ENCODE measurements at places on chromosomes 12 and 14.

GRCh38 chr12:53624458-53624857 lies 1.7 kb downstream of the ATF7 start:
- DNase-seq, result no peak

DNA sequence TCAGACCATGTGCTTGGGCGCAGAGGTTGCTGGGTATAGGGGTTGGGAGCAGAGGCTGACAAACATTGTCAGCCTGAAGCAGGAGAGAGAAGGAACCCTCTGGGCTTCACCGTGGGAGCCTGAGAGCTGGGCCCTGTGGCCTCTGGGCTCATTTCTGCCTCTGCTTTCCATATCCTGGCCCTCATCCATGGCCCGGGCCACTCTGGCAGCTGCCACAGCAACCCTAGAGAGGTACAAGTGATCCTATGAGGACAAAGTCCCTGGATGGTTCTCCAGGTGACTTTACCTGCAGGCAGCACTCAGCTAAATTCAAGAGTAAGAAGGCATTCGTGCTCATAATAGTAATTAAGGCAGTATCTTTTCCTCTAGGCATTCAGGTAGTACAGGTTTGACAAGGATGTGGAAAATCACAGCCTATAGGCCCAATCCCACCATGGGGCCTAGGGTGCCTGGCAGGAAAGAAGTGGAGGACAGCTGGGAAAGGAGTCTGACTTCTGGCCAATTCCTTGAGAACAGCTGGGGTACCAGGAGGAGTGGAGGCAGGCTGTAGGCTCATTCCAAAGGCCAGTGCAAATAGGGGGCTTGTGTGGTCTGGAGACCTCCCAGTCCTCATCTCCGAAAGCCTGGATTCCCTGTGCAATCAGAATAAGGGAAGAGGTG lies 3.6 kb upstream of the TTC7B start:
- no peak for DNase-seq

- DNase-seq, result no peak
These were observed 47.3 kb upstream of the GTF2A1 start for GRCh38 chr14:81268016-81268416.

GRCh38 chr14:98198385-98198784 lies 1073.6 kb downstream of the BCL11B start:
- DNase-seq, result no peak

DNA sequence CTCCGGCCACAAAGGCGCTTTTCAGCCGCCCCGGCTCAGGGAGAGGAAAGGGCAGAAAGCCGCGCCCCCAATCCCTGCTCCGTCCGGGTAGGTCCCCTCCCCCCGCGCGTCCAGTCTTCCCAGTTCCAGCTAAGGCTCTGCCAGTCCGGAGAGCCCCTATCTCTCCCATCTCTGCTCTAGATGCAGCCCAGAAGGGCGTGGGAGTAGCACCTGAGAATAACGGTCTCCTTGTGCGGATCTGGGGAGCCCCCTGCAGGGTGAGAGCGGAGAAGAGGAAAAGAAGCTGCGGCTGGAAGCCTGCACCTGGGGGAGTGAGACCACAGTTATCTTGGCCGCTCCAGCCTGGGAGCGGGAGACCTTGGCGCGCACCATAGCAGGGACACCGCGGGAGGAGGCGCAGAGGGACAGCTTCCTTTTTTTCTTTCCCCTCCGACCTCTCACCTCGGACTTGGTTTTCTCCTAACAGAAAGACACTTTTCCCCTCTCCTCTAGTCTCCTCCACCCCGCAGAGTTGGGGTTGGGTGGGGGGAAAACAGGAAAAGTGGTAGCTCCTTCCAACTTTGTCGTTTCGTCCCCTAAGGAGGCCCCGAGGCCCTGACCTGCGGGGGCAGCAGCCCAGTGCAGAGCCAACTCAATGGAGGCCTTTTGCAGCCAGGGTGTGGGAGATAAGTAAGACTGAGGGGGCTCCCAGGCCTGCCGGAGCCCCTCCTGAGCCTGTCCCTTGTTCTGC lies 2.4 kb downstream of the DHH start:
- peak; percentile 53 for DNase-seq

DNA sequence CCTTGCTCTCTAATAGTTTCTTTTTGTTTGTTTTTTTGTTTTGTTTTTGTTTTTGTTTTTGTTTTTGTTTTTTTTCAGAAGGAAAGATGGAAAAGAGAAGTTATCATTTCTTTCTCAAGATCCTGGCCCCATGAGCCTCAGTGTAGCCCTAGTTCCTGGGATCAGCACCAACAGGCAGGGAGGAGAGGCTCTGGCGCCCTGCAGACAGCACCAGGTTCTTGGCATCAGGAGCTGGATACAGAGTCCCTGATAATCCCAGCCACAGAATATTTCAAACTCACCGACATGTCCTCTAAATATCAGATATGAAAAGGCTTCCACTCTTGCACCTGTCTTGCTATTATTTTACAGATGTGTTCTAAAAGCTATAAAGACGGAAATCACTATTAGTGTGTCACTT lies 52.7 kb downstream of the FOXN3 start:
- DNase-seq, result no peak

GRCh38 chr12:99948370-99948769 lies 36.4 kb downstream of the ANKS1B start:
- no peak for DNase-seq

GRCh38 chr12:15688202-15688736 lies 100.9 kb downstream of the EPS8 start:
- DNase-seq, result no peak

DNA sequence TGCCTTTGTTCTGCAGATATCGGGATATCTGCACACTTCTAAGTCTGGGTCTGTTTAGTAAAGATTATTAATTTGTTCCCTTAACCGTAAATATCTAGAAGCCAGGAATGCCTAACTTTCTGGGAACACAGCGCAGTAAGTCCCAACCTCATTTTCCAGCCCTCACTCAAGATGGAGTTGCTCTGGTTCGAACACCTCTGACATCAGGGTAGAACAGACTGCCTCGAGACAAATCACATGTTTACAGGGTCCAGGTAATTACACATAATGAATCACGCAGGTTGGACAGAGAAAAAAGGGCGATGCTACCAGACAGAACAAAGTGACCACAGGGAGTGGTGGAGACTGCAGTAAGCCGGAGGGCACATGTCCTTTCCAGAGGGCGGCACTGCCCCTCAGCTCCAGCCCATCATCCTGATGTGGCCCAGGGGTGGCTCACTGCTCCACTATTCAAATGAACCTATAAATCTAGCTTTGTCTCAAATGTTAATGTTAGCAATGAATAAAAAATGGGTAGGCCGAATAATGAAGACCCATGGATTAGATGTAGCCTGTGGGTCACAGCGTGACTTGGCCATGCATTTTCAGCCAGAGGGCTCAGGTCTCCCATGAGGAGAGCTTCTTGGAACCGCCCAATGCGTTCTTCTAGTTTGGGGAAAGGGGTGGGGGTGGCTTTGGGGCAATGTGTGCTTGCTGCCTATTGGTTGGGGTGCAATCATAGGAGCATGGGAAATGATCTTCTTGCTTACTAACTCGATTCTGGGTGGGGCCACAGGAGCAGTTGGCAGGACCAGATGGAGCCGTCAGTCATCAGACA lies 159.0 kb upstream of the SFSWAP start:
- no peak for DNase-seq

DNA sequence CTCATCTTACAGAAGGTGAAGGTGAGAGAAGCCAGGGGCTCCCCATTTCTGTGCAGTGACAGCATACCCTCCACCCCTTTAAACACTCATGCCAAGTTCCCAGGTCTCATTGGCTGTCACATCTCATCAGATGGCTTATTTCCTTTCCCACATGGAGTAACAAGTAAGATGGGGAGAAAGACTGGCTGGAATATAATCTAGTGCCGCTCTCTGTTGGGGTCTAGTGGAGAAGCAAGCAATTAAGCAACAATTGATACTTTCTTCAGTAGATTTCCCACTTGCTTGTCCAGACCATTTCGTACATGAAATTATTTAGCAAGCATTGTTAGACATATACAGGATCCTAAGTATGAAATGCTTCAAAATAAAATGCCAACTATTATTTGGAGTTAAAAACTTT lies 92.2 kb downstream of the SLC5A8 start:
- no peak for DNase-seq

DNA sequence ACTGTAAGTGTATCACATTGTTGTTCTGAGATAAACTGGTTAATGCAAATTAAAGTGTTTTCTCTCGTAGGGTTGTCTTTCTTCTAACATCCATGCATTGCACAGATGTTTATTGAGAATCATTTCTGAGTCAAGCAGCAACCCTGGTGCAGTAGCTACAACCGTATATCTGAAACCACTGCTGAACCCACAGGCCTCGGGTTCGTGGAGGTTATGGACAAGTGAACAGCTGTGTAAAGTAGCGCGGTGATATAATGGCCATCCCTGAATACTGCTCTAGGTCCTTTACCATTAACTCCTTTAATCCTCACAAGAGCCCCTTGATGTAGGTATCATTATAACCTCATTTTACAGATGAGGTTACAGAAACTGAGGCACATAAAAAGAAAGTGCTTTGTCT lies 486.1 kb upstream of the TMEM132C start:
- DNase-seq, result no peak

DNA sequence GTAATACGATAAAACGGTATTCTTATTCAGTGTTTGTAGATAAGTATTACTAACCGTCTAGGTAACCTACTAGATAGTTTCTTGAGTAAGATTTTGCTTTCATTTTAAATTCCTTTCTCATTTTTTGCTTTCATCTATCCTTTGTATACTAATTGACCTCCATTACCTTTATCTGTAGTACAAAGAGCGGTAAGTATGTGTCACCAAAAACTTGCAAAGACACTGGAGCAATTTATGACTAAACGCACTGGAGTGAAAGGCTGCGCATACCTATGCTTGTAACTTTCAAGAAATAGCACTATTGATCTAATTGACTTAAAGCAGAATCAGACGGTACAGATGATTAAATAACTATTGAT lies 1.7 kb downstream of the ARHGAP5 start:
- peak; percentile 33 for DNase-seq

GRCh38 chr12:92690601-92691000 lies 12.2 kb upstream of the PLEKHG7 start:
- no peak for DNase-seq

DNA sequence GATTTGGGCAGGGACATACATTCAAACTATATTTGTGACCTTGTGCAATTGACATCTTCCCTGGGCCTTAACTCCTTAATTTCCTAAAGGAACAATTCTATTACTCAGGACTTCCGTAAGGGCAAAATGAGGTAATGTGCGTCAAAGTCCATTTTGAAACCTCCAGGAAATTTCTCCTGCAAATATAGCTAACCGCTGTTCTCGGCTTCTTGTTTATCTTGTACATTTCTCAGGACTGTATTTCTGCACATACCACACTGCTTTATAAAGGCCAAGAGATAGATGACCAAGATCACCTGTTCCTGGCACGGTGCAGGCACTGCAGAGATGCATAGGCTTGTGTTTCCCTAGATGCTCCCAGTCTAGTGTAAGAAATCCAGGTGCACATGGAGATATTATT lies 1009.4 kb downstream of the BCL11B start:
- no peak for DNase-seq

GRCh38 chr12:108838194-108839017 lies 19.0 kb downstream of the SSH1 start:
- peak; percentile 28 for DNase-seq

- no peak for DNase-seq
These were observed 11.6 kb upstream of the OR4L1 start for GRCh38 chr14:20048202-20048601.

DNA sequence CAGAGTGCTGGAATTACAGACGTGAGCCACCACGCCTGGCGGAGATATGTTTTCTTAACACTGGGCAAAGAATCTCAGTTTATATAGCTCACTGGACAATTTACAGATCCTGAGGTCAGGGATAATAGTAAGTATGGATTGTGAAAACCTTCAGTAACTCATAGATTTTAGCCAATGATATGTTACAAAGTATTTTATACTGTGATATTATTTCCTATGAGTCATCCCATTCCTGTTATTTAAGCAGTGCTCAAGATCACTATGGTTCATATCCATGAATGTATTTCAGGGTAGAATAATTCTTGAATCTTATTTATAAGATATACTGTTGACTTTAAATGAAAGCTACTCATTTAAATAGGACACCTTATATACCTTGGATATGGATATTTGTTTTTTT lies 107.2 kb downstream of the RAD51B start:
- no peak for DNase-seq

DNA sequence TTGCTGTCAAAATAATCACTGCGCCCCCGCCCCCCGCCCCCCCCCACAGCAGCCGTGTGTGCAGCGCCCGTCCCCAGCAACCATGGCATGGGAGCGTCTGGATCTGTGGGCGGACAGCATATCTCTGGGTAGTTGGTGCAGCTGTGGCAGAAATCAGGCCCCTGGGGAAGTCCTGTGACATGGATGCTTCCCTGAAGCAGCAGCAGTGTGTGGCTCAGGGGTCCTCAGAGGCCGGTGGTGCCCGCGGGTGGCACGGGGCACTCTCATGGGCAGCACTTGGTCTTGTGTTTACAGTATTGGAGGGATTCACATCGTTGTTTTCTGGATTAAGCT lies 19.2 kb downstream of the XRCC3 start:
- no peak for DNase-seq

DNA sequence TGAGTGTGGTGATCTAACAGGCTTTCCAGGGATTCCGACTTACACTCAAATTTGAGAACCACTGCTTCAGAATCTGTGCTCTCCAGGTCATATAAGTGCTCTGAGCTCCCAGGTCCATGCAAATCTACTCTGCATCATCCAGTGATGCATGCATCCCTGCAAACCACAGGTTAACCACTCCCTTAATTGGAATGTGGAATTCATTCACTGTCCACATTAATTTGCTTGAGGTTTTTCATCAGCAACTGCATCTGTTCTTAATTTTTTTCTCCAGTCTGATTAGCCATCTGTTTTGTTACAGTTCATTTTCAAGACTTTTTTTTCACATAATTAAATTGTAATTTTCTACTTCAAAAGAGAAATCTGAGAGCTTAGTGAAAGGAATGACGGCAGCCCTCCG lies 43.4 kb upstream of the RIN3 start:
- no peak for DNase-seq

GRCh38 chr12:27009881-27010301 lies 4.3 kb downstream of the TM7SF3 start:
- DNase-seq, result no peak

DNA sequence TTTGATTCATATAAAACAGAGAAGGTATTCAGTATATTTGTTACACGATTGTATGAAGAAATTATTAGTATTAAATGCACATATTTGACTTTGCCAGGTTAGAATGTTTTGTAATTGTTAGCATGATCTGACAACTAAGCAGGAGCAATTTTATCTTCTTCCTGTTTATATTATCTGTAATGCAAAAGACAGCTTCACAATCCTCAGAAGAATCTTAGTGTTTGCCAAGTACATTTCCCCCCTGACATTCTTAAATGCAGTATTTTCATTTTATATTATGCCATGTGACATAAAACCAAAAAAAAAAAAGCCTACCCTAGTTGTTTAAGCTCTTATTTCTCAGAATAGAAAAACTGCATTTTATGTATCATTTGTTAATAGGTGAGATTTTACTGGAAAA lies 469.4 kb downstream of the FOXG1 start:
- no peak for DNase-seq

DNA sequence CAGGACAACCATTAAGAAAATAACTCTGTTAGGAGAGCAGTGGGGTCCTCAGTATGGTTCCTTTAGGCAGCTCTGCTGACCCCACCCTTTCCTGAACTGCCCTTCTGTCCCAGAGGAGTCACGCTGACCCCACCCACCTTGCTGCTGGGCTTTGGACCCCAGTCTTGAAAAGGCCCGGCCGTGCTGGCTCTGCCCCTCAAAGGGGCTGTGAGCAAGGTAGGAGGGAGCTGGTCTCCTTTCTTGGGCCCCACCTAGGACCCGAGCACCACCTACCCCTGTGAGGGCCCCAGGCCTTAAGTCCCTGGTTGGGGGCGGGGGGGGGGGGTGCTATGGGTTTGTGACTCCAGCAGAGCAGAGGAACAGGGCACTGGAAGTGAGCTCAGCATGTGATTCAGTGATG lies 171.1 kb downstream of the MON2 start:
- DNase-seq, result no peak

All from activated CD4-positive, alpha-beta T cell treated with anti-CD3 and anti-CD28 coated beads, Interleukin-2, amount 50 U/mL, for 24 hours (primary cell).